ENCODE measurements at places on chromosomes 7 and 10.

GRCh38 chr10:99966306-99966705, 43.4 kb downstream of the DNMBP start:
- no peak for DNase-seq

- DNase-seq = no peak
Observed at GRCh38 chr7:149495785-149496641, 1.6 kb downstream of the ZNF746 start.

- DNase-seq = no peak
Observed at GRCh38 chr10:56370217-56371113, 9.4 kb upstream of the ZWINT start.

DNA sequence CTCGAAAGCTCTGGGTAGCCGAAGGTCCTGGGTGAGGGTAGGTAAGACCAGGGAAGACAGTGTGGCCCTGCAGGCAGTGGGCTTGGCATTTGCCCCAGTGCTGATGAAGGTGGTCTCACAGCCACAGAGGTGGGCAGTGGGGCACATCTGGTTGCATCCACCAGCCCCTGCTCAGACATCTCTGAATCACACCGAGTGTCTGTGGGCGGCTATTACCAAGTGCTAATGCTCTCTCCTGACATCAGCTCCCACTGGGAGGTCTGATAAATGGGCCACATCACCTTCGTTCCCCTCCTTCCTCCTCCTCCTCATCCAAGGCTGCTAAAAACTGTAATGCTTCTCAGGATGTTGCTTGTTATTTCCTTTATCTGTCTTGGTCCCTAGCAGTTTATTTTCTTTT, 330.9 kb upstream of the COBL start:
- DNase-seq = no peak

DNA sequence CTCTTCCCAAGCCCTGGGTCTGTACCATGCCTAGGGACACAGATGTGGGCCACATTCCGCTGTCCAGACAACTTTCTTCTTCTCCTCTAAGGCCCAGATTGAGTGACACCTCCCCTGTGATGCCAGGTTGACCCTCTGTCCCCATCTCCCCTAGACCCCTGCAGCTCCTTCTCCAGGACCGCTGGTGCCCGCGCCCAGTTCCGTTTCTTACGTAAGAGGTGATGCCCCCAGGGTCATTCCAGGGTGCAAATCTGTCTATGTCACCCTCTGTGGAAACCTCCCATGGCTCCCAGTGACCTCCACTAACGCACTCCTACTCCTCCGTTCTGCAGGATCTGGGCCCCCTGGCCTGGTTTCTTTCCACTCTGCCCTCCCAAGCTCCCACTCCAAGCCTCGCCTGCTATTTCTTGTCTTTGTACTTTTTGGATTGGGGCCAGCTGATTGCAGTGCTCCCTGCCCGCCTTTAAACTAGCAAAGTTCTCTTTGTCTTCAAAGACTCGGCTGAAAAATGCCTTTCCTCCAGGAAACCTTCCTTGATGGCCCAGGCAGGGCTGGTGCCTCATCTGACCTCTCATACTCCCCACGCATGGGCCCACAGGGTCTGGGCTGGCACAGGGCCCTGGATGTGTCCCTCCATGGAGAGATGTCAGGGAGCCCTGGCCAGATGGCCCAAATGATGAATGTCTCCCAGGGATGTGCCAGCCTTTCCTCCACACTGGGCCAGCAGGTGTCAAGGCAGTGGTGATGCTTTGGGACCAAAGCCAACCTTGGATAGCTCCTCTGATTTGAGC, 21.3 kb upstream of the ELN start:
- no peak for DNase-seq
